H1 (cell line): ENCODE measurements at places on chromosomes 7 and 10. TPM values are rescaled to one million over a fixed set of nuclear protein-coding genes. Genes with fewer than 3 reads are reported as not detected.

DNA sequence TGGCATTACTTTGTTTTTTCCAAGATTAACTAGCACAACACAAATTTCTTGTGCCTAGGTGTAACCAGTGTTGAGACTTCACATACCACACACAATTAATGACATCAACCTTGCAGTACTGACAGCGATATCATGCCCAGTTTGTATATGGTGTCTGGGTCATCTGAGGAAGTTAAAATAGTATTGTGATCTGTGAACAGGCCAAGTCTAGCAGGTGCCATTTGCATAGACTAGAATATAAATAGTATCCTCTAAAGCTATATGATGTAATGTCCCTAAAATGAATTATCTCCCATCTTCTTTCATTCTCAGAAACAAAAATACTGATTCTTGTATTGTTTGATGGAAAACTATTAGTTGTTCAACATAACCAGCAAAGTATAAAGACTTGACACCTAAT, 175.8 kb upstream of the KAT6B start:
- no peak for DNase-seq

The EBF3 gene
- 0.08 and 0.20 TPM in 2 replicates for polyA plus RNA-seq

DNA sequence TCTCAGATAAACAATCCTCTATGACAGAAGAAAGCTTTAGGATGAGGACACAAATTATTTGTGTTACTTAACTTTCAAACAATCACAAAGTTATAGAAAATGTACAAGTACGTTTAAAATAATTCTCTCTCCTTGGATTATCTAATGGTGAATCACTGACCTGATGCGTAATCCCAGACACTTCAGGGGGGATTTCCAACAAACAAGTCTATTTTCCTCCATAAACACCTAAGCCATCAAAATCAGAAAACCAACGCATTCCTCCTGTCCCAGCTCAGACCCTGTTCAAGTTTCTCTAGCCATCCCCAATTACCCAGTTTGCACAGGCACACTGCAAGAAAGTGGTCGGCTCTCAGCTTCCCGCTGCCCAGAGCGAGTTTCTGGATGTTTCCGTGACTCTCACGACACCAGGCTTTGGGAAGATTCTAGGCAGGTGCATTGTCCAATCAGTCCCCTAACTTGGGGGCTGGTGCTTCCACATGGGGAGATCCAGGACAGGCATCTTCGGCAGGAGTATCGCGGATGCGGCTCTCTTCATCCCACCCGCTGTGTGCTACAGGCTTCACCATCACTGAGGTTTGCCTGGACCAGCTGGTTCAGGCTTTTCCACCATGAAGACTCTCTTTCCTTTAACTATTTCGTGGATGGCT, 200.0 kb downstream of the ZMYND11 start:
- DNase-seq, result no peak

GRCh38 chr10:64023926-64024470, 502.8 kb downstream of the REEP3 start:
- no peak for DNase-seq

The TACR2 gene
- 0.06 TPM in 1 of 2 replicates, not detected in the other for polyA plus RNA-seq
